ENCODE measurements at places on chromosomes 11 and 22. TPM values are rescaled to one million over a fixed set of nuclear protein-coding genes. Genes with fewer than 3 reads are reported as not detected.

DNA sequence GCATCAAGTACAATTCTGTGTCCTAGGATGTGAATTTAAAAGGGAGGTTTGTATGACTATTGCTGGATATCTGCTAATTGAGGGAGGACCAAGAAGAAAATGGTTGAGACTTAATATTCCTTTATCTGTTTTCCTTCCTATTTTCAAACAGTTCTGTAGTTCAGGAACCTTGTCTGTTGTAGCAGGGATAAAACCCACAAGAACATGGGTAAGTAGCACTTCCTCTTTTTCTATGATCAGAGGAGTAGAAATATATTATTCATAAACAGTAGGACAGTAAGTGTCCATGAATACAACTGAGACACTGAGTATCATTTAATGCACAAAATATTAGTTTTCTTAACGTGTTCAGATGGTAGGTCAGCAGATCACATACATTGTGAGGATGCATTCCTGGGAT, 7.6 kb downstream of the MS4A3 start:
- DNase-seq, result no peak

DNA sequence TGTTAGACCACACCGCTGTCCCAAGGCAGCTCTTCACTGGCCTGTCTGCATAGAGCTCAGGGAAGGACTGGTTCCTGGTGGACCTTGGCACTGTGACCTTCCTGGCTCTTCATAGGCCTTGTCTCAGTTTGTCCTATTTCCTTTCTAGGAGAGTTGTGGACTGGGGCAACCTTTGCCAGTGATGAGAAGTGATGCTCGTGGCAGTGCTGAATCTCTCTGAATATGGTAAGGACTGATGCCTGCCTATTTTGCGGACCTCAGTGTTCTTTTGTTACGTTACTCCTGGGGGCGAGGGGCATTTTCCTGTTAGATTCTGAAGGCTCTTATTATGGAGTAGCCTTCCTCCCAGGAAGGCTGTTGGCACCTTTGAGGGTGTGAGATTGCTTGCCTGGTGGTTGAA, 24.2 kb downstream of the CABIN1 start:
- no peak for DNase-seq

GRCh38 chr11:123354371-123354975, 75.6 kb upstream of the GRAMD1B start:
- no peak for DNase-seq

DNA sequence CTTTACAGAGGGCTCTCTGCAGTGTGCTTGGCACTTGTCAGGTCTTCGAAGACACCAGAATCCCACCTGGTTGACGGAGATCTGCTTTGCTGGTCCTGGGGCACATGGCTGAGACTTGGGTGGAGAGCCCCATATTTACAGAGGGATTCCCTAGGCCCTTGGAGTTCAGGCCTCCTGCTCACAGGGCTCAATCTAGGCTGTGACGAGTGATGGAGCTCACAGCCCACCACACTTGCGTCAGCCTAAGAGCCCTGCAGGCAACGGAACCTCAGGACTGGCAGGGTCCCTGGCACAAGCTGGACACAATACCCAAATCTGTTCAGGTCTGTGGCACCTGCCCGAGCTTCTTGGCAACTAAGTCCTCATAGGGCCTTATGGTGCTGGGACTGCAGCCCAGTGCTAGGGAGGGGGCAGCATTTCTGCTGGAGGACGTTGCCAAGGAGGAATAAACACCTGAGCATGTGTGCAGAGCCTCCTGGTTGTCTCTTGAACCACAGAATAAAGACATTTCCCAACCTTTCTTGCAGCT, 59.1 kb downstream of the KCNC1 start:
- no peak for DNase-seq

DNA sequence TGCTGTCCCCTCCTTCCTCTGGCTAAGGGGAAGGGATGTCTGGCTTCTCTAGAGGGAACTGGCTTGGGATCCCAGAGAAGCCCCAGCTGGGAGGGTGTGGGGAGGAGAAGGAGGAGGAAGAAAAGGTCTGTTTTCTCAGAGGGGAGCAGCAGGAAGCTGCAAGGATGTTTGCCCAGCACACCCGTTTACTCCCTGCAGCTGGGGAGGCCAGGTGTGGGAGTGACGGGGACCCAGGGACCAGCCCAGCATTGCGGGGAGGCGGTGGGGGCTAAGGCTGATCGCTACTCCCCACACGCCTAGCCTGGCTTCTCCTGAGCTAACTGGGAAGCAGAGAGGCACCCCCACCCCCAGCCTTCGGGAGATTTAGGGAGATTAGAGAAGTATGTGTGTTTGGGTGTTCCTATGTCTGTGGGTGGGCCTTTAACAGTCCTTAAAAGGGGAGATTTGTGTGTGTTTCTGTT, 3.9 kb downstream of the CREB3L1 start:
- no peak for DNase-seq

- DNase-seq, result no peak
These were observed 12.9 kb upstream of the KCNJ11 start for GRCh38 chr11:17401316-17401715.

GRCh38 chr11:56716379-56716854, 17.5 kb downstream of the OR9G1 start:
- DNase-seq, result no peak

- DNase-seq, result no peak
These were observed 111.0 kb downstream of the MN1 start for GRCh38 chr22:27690599-27690998.

Gene SLN
- polyA plus RNA-seq, result 0.09 TPM

All from keratinocyte (primary cell).